Stimulated activated CD4-positive, alpha-beta T cell treated with anti-CD3 and anti-CD28 coated beads, Interleukin-12 subunit alpha, Interleukin-12 subunit beta, amount 100 ng/mL, for 4 hours (primary cell): ENCODE measurements at places on chromosomes 3 and 15.

GRCh38 chr3:170980399-170980798 is 46.1 kb downstream of the SLC2A2 start:
- no peak for DNase-seq

DNA sequence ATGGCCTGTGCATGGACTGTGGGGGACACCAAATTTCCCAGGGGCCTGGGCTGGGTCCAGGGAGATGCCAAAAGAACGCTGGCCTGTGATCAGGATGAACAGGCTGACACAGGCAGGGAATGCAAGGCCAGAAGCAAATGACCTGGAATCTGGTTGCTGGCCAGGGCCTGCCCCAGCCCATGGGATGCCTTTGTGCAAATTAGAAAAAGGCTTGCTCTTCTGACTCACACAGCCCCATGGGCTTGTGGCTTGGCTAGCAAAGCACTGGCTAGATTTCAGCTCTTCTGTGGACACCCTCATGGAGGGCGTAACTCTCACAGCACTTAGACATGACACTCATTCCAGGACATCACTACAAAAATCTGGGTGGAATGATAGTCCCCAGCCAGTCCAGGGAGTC is 356.0 kb downstream of the SHQ1 start:
- no peak for DNase-seq

DNA sequence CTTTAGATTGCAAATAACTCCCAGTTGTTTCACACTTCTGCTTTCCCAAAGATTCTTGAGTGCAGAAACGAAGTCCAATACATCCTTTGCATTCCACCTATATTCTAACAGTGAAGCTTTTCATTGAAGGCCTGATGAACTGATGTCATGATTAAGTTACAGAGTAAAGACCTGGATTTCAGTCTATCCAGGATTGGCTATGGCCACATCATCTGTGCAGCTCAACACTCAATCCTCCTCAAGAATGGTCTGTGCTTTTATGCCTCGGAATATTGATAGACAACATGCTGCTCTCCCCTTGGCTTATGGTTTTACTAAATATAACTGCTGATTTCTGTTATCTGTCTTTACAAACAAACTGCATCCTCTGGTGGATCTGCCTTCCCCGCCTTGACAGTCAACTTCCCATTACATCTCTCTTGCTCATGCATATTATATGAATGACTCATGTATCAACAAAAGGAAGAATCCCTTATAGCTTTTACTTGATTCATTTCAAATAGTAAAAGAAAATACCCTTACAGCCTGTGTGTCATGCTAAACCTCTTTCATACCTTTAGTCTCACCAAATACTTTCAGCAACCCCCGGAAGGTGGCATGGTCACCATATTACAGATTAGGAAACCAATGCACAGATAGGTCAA is 59.5 kb downstream of the SCN11A start:
- no peak for DNase-seq

DNA sequence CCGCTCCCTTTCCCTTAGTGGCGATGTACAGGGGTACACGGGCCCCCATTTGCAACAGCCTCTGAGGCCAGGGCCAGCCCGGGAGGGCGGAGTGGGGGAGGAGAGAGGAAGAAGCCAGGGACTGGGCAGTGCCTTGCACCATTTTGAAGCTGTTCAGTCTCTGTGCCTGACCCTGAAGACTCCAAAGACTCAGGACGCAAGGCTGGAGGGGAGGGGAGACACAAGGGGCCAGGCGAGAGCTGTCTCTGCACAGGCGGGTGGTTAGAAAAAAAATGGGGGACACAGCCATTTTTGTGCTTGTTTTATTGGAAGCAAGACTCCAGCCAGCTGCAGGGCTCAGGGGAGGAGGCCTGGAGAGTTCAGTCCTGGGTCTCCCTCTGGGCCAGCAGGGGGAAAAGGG is 1.6 kb downstream of the RPP25 start:
- no peak for DNase-seq

DNA sequence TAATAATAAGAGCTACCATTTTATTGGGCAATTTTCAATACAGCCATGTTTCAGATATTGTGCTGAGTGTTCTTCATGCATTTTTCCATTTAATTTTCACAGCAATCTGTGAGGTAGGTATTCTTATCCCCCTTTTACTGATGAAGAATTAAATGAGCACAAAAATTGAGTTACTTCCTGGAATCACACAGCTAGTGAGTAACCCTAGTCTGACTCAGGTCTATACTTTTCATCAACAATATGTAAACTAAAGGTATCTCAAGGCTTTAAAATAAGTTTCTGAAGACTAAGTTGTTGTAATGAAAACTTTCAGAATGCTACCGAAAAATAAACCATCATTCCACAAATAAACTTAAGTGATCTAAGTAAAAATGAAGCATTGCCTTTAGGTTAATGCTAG is 22.3 kb downstream of the HACD2 start:
- no peak for DNase-seq

- no peak for DNase-seq
Measured at GRCh38 chr15:42354824-42355223, 4.5 kb upstream of the CAPN3 start.

DNA sequence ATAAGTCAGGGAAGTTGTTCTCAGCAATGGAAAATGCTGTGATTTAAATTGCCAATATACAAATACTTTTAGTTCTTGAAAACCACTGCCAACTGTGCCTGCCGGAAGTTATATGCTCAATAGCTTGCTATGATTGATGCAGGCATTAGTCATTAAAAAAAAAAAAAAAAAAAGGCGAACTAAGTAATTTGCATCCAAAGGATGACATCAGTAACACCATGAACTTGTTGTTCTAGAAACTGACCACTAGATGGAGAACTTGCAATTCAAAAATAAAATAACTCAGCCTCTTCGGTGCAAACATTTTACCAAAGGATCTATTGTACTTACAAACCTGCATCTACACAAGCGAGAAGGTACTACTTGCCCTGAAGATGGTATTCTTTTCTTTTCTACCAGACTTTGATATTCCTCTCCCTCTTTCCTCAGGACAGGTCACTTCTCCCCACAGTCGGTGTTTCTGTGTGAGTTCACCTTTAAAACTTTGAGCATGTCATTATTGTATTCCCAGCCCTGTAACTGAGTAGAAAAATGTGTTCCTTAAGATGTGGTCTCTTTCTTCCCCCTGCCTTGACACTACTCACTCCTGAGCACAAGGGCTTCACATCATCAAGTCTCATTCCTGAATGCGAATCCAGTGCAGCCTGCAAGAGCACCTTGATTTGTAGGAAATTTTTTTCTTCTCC is 115.0 kb upstream of the VEPH1 start:
- DNase-seq = no peak

GRCh38 chr3:133394561-133395311 is 5.1 kb upstream of the BFSP2 start:
- no peak for DNase-seq

- no peak for DNase-seq
Measured at GRCh38 chr3:99256788-99257187, 355.3 kb upstream of the DCBLD2 start.

- no peak for DNase-seq
Measured at GRCh38 chr3:97810779-97811390, 10.9 kb upstream of the CRYBG3 start.

DNA sequence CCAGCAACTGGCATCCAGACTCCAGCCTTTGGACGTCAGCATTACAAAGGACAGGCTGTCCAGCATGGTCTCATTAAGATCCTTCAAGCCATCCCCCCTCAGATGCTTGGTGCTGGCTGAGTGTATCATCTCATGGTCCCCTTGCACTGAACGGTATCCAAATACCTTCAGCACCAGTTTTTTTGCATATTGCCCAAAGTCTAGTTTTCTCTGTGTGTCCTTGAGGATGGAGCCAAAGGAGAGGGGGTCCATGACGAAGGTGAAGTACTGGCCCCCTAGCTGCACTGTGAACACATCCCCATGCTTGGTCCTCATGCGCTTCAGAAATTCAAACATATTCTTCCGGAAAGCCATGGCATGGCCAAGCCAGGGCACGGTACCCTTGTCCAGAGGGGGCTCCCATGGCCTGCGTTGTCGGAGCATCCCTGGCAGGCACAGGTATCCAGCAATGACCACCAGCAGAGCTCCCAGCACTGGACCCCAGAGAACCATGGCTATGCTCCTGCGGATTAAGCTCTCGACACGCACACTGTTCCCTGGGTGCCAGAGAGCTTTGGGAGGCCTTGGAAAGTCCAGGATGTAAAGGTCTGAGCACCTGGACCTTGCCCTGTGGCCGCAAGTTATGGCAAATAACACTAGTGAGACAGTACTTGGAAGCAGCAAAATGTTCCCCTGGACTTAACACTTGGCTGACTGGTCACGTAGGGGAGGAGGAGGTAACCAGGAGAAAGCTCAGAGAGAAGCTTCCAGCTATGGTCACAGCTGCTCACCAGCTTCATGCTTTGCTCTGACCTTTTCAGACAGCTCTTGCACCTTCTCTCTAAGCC is at the start of gene CYP8B1:
Gene CYP8B1, minus strand, starts transcription at position 555 of the 827 bp plus-strand sequence. Its CDS starts 63 bp downstream, at position 492.
- no peak for DNase-seq

DNA sequence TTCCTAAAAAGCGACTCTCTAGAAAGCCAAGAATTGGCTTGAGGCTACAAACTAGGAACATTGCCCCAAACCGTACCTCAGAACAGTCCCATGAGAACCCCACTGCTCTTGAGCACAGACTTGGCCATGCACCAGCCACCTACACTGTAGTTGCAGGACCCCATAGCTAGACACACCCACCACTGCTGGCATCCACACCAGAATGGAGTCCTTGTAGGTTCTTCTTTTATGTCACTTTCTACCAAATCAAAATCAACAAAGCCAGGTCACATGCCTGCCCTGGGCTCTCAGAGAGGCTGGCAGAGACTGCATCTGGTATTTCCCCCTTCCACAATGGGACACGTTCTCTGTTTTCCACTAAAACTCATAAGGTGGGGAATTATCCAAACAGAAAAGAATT is 290.5 kb downstream of the SHOX2 start:
- no peak for DNase-seq

GRCh38 chr15:96340598-96341512 is 10.4 kb downstream of the NR2F2 start:
- DNase-seq = no peak

GRCh38 chr3:159761369-159761768 is 227.3 kb upstream of the IL12A start:
- DNase-seq = no peak

GRCh38 chr15:79640206-79640605 is 208.1 kb downstream of the MINAR1 start:
- no peak for DNase-seq

DNA sequence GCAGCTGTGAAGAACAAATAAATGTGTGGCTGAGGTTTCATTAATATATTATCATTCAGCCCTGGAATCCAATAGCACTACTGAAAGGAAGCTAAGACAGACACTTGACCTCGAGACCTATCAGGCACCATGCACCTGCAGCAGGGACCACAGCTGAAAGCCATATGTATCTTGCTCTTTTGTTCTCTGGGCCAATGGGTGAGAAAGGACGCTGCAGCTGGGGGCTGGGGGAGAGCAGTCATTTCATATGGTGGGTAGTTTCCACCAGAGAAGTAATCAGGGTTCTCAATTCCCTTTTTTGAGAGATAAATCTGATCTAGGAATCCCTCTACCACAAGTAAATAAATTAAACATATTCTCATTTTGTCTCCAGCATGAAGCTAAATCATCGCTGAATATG is 225.6 kb upstream of the STRIT1 start:
- DNase-seq = no peak

- DNase-seq = no peak
Measured at GRCh38 chr3:158863247-158863646, 61.4 kb downstream of the MFSD1 start.

- no peak for DNase-seq
Measured at GRCh38 chr3:64463981-64464380, 223.8 kb downstream of the ADAMTS9 start.

DNA sequence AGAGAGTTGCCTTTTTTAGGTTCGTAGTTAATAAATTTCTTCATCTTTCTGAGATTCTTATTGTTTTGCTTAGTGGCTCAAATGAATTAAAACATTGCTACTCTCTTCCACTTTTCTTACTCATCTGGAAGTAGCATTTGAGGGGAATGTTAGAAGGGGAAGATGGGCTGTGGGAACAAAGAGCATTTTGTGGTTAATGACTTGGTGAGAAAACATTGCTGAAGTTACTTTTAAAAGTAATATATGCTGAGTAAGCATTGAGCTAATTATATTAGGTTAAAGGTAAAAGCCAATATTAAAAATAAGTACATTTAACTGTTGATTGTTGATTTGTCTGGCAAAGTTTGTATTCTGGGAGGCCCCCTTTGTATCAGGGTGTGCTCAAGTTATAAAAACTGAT is 5.7 kb downstream of the MORF4L1 start:
- DNase-seq = no peak

- DNase-seq = peak; percentile 11
Measured at GRCh38 chr3:9704347-9705322, 1.0 kb downstream of the CPNE9 start.

- DNase-seq = peak; percentile 65
Measured at GRCh38 chr3:45915518-45916231, 27.6 kb upstream of the CXCR6 start.

GRCh38 chr3:118986734-118987133 is 47.9 kb downstream of the IGSF11 start:
- no peak for DNase-seq

GRCh38 chr3:192033246-192033645 is 572.3 kb downstream of the PYDC2 start:
- no peak for DNase-seq

GRCh38 chr3:121707531-121708273 is 41.8 kb downstream of the GOLGB1 start:
- DNase-seq = no peak

DNA sequence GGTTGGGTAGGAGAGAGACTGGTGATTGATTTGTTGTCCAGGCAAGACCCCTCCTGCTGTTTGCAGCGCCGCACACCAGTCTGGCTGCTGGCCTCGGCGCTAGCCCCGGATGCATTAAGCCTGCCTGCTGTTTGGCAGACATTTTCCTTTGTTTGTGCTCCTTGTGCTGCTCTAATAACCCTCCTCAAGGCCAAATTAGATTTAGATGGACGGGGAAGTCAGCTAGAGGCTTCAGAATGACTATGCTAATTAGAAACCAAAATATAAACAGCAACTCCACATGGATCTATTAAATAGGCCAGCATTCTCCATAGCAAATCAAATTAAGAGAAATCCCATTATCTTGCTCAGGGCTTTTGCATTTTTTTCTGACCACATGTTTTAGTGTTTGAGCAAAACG is 445.2 kb downstream of the SQOR start:
- DNase-seq = no peak

DNA sequence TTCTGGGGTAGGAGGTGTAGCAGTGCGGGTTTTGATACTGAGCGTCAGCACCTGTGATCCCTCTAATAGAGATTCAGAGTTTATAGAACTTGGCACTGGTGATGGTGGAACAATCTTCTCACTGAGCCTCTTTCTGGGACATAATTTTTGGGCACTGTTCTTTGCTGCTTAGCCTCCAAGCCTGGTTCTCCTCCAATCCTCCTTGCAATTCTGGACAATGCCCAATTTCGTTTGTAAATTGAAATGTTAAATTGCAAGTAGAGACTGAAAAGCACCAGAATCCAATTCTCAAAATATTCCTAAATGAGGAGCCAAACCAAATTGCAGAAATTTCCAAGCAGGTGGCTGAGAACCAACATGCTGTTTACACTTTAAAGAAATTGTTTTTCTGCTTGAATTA is 149.8 kb upstream of the ABI3BP start:
- DNase-seq = no peak
